ENCODE measurements at places on chromosomes 12 and 14. TPM values are rescaled to one million over a fixed set of nuclear protein-coding genes. Genes with fewer than 3 reads are reported as not detected.

- no peak overlapping the region for H3K27ac ChIP-seq
- DNase-seq = no peak
- H3K4me3 ChIP-seq = no peak overlapping the region
- H3K36me3 ChIP-seq = no peaks in the 10 kb centered on the region
- H3K27me3 ChIP-seq = peaks cover 29% of the 10 kb centered on the region
- H3K4me1 ChIP-seq = no peaks in the 10 kb centered on the region
Measured at GRCh38 chr14:57987596-57988300, 121.9 kb upstream of the SLC35F4 start.

The SRGAP1 gene
- 0.05 TPM for total RNA-seq

- H3K4me3 ChIP-seq = no peak overlapping the region
- H3K27ac ChIP-seq = no peak overlapping the region
- no peak for DNase-seq
- peaks cover 7% of the 10 kb centered on the region for H3K4me1 ChIP-seq
Measured at GRCh38 chr14:104972301-104973134, 5.7 kb downstream of the AHNAK2 start.

The CBLN3 gene
- total RNA-seq = 4.2 TPM

- no peak for DNase-seq
- H3K4me1 ChIP-seq = peaks cover 14% of the 10 kb centered on the region
- H3K36me3 ChIP-seq = peaks cover 6% of the 10 kb centered on the region
- no peak overlapping the region for H3K27ac ChIP-seq
- peaks cover 42% of the 10 kb centered on the region for H3K27me3 ChIP-seq
Measured at GRCh38 chr14:22837750-22838538, 1.6 kb downstream of the MMP14 start.

DNA sequence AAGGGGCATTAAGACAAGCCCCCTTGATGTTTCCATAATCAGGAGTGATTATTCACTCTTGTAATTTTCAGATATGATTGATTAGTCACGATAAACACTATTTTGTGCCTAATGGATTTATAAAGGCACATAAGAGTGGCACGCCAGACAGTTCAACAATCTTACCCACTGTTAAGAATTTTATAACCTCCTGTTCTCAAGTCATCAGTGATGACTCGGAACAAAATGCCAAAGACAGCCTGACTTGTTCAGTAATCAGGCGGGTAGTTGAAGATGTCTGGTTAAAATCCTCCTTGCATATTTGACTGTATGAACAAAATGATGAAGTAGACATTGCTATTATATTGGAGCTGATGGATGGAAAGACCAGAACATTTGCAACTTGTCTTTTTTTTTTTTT, 212.1 kb upstream of the RMST start:
- no peak overlapping the region for H3K27ac ChIP-seq
- no peaks in the 10 kb centered on the region for H3K4me1 ChIP-seq
- no peak overlapping the region for H3K4me3 ChIP-seq
- DNase-seq = no peak
- H3K27me3 ChIP-seq = peaks cover 20% of the 10 kb centered on the region

The KRT6A gene
- not detected for total RNA-seq

The ASIC1 gene
- 0.17 TPM for total RNA-seq

GRCh38 chr12:47066278-47067025, 13.0 kb upstream of the PCED1B start:
- H3K36me3 ChIP-seq = no peaks in the 10 kb centered on the region
- H3K4me1 ChIP-seq = peaks cover 9% of the 10 kb centered on the region
- no peaks in the 10 kb centered on the region for H3K27me3 ChIP-seq
- no peak overlapping the region for H3K27ac ChIP-seq

DNA sequence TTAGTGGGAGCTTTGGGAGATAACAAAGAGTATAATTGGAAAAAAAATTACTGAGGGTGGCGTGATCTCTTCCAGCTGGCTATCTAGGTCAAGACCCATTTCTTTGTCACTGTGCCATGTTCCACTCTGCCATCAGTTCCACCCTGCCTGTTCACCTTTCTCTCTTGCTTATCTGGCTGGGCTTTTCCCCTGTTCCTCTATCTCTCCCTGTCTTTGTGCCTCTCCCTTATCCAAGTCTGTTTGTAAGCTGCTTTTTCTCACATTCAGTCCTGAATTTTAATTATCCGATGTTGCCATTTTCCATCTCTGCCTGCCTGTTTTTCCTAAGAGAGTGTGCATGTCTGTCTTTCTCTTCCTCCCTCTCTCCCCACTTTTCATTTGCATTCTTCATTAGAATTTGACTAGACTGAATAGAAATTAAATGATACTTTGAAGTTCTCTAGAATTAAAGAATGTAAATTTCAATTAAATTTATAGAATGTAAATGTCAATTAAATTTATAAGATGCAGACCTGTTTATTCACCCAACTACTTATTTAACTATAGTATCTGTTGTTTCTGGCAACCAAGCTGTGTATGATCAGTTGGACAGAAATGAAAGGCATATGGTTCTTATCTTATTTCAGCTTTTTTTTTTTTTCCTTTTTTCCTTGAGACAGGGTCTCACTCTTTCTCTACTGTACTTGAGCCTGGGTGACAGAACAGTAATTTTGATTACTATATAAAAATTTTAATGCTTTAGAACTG, 40.9 kb upstream of the A2ML1 start:
- H3K27me3 ChIP-seq = no peaks in the 10 kb centered on the region
- H3K36me3 ChIP-seq = peaks cover 7% of the 10 kb centered on the region
- peak overlapping the region; percentile 41 for H3K27ac ChIP-seq
- no peak for DNase-seq
- peaks cover 2% of the 10 kb centered on the region for H3K4me1 ChIP-seq

DNA sequence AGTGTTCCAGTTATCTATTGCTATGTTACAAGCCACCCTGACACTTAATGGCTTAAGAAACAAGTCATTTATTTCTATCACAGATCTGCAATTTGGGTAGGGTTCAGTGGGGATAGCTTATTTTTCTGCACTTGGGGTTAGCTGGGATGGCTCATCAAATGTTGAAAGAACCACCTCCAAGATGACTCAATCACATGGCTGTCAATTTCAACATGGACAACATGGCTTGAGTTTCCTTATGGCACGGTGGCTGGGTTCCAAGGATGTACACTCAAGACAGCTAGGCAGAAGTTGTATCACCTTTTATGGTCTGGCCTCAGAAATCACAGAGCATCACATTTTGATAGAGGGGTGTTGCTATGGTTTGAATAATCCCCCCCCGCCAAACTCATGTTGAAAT, 24.5 kb upstream of the IGF1 start:
- H3K36me3 ChIP-seq = no peaks in the 10 kb centered on the region
- DNase-seq = no peak
- no peaks in the 10 kb centered on the region for H3K4me1 ChIP-seq
- H3K27me3 ChIP-seq = peaks cover 7% of the 10 kb centered on the region

The MORN3 gene
- total RNA-seq = 8.5 TPM

DNA sequence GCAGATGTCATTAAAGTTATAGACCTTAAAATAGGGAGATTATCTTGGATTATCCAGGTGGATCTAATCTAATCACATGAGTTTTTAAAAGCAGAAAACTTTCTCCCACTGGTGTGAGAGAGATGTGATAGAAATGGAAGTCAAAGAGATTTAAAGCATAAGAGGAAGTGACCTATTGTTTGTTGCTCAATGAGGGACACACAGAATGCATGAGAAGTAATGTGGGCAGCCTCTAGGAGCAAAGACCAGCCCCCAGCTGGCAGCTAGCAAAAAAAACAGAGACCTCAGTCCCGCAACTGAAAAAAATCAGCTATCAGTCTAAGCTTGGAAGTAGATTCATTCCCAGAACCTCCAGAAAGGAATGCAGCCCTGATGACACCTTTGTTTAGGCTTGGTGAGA, 24.6 kb upstream of the ANP32D start:
- no peak overlapping the region for H3K4me3 ChIP-seq
- H3K27ac ChIP-seq = no peak overlapping the region
- H3K4me1 ChIP-seq = peaks cover 4% of the 10 kb centered on the region
- H3K27me3 ChIP-seq = peaks cover 30% of the 10 kb centered on the region
- no peak for DNase-seq

DNA sequence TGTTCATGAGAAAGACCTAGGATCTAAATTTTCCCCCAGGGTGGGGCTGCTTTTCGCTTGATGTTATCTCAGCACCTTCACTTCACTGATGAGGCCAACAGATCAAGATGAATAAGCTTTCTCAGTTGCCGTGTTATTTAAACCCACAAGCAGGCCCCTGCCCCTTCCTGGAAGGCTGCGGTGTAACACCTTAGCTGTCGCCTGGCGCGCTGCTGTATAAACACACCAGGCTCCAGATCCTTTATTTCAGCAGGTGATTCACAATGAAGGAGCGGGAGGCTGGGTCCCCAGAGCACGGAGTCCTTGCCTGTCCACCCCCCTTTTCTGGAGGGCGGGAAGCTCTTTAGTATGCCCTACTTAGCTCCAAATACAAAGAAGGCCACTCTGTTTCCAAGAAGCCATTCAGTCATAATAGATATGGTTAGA, 515.4 kb downstream of the FUT8 start:
- H3K4me1 ChIP-seq = peaks cover 52% of the 10 kb centered on the region
- no peaks in the 10 kb centered on the region for H3K27me3 ChIP-seq
- H3K36me3 ChIP-seq = no peaks in the 10 kb centered on the region

The TTC7B gene
- total RNA-seq = 28.3 TPM

- no peaks in the 10 kb centered on the region for H3K4me1 ChIP-seq
- no peak for DNase-seq
- H3K27me3 ChIP-seq = no peaks in the 10 kb centered on the region
Measured at GRCh38 chr14:79016828-79017505, 846.8 kb downstream of the NRXN3 start.

The GPR135 gene
- 2.8 TPM for total RNA-seq

GRCh38 chr14:20683891-20684661, at the start of gene RNASE4:
Gene RNASE4 (plus strand): TSS chr14:20684560. CDS start chr14:20699372, 14,812 bp downstream.
- no peak within 1 kb of the TSS for H3K27ac ChIP-seq
- H3K36me3 ChIP-seq = no peaks in the 10 kb centered on the region
- no peaks in the 10 kb centered on the region for H3K27me3 ChIP-seq

DNA sequence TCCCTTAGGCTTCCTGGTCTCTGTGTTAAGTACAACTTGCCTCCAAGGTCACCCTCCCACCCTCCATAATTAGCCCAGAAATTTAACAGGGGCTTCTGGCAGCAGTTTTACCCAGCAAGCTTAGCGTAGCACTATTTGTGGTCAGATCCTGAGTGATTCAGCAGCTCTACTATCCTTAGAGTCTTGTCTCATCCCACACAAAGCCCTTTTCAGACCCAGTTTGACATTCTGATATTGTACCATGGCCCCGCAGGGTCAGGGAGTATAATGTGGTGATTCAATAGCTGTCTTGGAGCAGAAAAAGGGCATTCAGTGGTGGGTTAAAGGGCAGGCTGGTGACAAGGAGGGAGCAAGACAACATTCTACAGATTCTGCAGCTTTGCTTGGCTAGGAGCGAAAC, 153.8 kb upstream of the DDHD1 start:
- H3K4me1 ChIP-seq = peaks cover 4% of the 10 kb centered on the region
- H3K27ac ChIP-seq = no peak overlapping the region
- no peak for DNase-seq
- H3K27me3 ChIP-seq = no peaks in the 10 kb centered on the region
- no peak overlapping the region for H3K4me3 ChIP-seq

DNA sequence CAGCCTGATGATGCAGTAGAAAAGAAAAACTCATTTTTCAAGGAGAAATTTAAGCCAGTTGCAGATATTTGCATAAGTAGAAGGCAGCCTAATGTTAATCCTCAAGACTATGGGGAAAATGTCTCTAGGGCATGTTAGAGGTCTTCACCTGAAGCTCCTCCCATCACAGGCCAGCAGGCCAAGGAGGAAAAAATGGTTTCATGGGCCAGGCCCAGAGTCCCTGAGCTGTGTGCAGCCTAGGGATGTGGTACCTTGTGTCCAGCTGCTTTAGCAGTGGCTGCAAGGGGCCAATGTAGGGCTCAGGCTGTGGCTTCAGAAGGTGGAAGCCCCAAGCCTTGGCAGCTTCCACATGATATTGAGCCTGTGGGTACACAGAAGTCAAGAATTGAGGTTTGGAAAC, 1946.7 kb upstream of the FLRT2 start:
- no peaks in the 10 kb centered on the region for H3K36me3 ChIP-seq
- no peak overlapping the region for H3K4me3 ChIP-seq
- DNase-seq = no peak
- H3K27me3 ChIP-seq = no peaks in the 10 kb centered on the region

The TMTC1 gene
- 0.40 TPM for total RNA-seq

GRCh38 chr12:91778938-91779400, 366.7 kb downstream of the BTG1 start:
- peaks cover 17% of the 10 kb centered on the region for H3K4me1 ChIP-seq
- DNase-seq = peak; percentile 9
- H3K27ac ChIP-seq = peak overlapping the region; percentile 93

The PLEKHD1 gene
- total RNA-seq = 0.99 TPM

GRCh38 chr14:81478446-81478845, 55.2 kb downstream of the SEL1L start:
- no peak for DNase-seq
- H3K4me3 ChIP-seq = no peak overlapping the region
- no peaks in the 10 kb centered on the region for H3K36me3 ChIP-seq
- no peak overlapping the region for H3K27ac ChIP-seq

DNA sequence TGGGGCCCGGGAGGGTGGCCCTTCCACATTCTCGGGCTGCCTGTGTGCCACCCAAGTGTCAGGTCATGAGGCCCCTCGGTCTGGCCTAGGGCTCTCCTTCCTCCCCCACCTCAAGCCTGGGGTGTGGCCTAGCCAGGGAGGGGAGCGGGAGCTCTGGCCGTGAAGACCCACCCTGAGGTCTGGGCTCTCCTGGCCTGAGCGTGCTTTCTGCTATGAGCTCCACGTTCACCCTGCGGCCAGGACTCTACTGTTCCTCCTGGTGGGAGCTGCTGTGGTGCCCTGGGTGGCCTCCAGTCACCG, 12.0 kb downstream of the PACS2 start:
- no peak for DNase-seq
- no peaks in the 10 kb centered on the region for H3K27me3 ChIP-seq
- H3K36me3 ChIP-seq = peaks cover 7% of the 10 kb centered on the region
- H3K27ac ChIP-seq = no peak overlapping the region
- H3K4me3 ChIP-seq = no peak overlapping the region

GRCh38 chr12:40171501-40171900, 53.3 kb upstream of the LRRK2 start:
- H3K27ac ChIP-seq = no peak overlapping the region
- no peak overlapping the region for H3K4me3 ChIP-seq
- peaks cover 3% of the 10 kb centered on the region for H3K4me1 ChIP-seq
- DNase-seq = no peak
- H3K36me3 ChIP-seq = no peaks in the 10 kb centered on the region

The DPY19L2 gene
- total RNA-seq = not detected

The CCDC177 gene
- not detected for total RNA-seq

DNA sequence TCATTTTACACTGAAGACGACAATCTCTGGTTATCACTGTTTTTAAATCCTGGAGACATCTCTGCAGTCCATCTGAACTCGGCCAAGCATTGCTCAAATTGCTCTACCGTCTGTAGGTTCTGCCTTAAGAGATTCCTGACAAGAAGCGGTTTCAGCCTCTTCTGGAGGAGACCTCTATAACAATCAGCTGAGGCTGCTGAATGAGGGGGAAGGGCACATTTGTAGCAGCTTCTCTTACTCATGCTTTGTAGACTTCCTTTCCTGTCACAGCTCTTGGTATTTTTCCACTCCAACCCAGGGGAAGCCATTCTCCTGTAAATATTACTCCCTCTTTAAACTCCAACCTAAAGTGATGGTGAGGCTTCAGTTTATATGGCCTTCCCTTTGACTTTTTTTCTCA, 3.0 kb downstream of the ARG2 start:
- peaks cover 6% of the 10 kb centered on the region for H3K27me3 ChIP-seq
- DNase-seq = no peak
- peak overlapping the region; percentile 6 for H3K27ac ChIP-seq
- peaks cover 20% of the 10 kb centered on the region for H3K4me1 ChIP-seq
- no peaks in the 10 kb centered on the region for H3K36me3 ChIP-seq
- no peak overlapping the region for H3K4me3 ChIP-seq

The CLEC9A gene
- not detected for total RNA-seq

- no peak for DNase-seq
- peaks cover 3% of the 10 kb centered on the region for H3K36me3 ChIP-seq
- no peak overlapping the region for H3K27ac ChIP-seq
- H3K4me3 ChIP-seq = no peak overlapping the region
Measured at GRCh38 chr14:100761481-100761880, 34.8 kb downstream of the DLK1 start.
